ENCODE measurements at places on chromosomes 4 and X. TPM values are rescaled to one million over a fixed set of nuclear protein-coding genes. Genes with fewer than 3 reads are reported as not detected.

Gene CLNK
- total RNA-seq, result not detected

Gene TSPAN6
- 40.2 TPM for total RNA-seq

Gene HSFX3
- not detected for total RNA-seq

Gene GPC4
- 19.4 TPM for total RNA-seq

Gene GAGE12J
- total RNA-seq, result not detected

GRCh38 chr4:154585369-154586018, 5.0 kb downstream of the FGA start:
- no peak for DNase-seq
- H3K4me3 ChIP-seq, result no peak overlapping the region
- H3K27ac ChIP-seq, result no peak overlapping the region
- H3K4me1 ChIP-seq, result no peaks in the 10 kb centered on the region

- no peaks in the 10 kb centered on the region for H3K36me3 ChIP-seq
- no peak overlapping the region for H3K4me3 ChIP-seq
- H3K4me1 ChIP-seq, result peaks cover 38% of the 10 kb centered on the region
- DNase-seq, result peak; percentile 75
Measured at GRCh38 chrX:124231451-124231759, 101.1 kb upstream of the TEX13D start.

DNA sequence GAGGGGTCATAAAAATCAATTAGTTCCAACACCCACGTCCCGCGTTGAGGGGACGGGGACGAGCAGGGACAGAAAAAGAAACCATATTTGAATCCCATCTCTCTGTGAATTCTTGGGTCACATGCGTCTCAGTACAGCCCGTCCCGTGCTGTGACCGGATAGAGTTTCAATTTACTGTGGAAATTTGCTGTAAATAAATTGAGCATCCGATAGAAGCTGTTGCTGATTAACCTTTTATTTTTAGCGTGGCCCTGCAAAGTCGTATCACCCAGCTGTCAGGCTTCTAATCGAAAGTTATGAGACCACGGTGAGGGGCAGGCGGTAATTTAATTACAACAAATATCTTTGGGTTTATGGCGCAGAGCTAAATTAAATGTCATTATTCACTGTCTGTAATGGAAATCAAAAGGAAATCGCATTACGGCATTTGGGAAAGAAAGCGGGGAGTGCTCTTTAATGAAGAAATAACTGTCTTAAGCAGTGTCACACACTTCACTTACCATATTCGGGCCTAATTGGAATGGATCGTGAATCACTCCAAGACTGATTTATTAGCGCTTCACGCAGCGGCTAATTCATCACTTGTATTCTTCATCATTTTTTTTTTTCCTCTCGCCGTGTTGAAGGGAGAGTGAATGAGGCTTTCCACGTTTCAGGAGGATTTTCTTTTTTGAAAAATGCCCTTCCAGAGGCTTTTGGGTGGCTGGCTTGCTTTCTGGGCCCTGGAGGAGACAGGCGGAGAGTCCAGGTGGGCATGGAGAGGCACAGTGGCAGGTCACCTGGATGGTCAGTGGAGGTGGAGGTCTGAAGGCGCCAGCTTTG, 7.3 kb downstream of the SHOX start:
- H3K4me3 ChIP-seq, result no peak overlapping the region
- no peaks in the 10 kb centered on the region for H3K36me3 ChIP-seq
- DNase-seq, result peak; percentile 39

DNA sequence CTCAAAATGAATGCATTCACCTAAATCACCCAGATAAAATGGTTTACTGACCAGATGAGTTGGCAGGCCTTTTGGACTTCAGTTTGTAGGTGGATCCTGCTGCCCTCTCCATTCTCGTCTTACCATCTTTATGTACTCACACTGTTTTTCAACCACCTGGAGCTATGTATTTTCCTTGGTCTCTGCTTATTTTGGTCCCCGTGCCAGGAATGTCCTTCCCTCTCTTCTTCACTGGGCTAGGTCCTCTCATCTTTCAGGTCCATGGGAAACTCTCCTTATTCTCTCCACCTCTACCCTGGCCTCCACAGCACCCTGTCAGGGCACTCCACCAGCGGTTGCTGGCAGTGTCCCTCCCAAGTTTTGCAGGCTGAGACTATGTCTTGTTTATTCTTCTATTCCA, 2.6 kb downstream of the GPRIN3 start:
- no peaks in the 10 kb centered on the region for H3K36me3 ChIP-seq
- H3K4me1 ChIP-seq, result no peaks in the 10 kb centered on the region
- no peak overlapping the region for H3K27ac ChIP-seq
- no peak for DNase-seq
- H3K27me3 ChIP-seq, result peaks cover 13% of the 10 kb centered on the region

DNA sequence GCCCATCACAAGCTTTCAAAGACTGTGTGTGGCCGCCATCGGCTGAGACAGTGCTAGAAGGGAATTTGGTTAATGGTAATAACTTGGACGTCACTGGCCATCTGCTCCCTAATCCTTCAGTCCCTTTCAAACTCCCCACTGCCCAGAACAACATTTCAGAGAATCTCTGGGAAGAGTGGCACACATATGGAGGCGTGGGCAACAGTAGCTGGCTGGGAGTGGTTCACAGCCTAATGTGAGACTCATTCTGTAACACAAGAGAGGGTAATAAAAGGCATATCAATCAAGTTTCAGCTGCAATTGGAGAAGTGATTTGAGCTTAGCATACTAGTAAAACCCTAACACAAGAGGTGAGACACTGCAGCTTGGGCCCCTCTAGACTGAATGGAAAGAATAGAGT, 15.4 kb downstream of the SMIM10 start:
- H3K36me3 ChIP-seq, result no peaks in the 10 kb centered on the region
- H3K4me1 ChIP-seq, result no peaks in the 10 kb centered on the region
- no peaks in the 10 kb centered on the region for H3K27me3 ChIP-seq
- DNase-seq, result no peak

DNA sequence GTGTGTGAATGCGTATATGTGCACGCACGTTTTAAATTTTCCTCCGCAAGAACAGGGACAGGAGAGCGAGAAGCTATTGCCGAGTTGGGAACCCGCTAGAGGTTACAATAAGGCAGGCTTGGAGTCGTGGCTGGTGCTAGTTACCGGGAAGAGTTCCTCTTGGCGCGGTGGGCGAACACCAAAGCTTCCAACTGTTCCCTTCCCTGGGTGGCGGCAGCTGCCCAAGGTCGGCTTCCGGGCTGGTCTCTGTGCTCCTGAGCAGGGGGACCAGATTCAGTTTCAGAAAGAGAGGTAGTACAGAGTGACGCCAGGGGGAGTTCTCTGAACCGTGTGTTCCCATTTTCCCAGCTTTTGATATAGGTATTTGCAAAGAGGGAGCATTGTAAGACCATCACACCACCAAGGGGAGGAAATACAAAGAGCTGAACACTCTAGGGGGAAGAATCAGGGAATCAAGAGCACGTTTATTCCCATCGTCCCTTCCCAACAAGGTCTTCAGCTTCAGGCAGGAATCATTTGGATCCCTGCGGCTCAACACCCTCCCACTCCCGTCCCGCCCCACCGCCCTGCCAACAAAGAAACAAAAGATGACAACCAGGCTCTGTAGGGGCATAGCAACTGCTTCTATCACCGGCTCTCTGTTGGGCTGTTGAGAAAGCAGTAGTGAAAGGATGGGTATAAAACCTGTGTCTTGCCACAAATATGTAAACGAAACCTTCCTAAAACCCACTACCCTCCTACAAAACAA, 113.6 kb upstream of the TEX13C start:
- peak overlapping the region; percentile 72 for H3K4me3 ChIP-seq
- H3K4me1 ChIP-seq, result peaks cover 16% of the 10 kb centered on the region
- DNase-seq, result peak; percentile 80
- no peaks in the 10 kb centered on the region for H3K27me3 ChIP-seq

DNA sequence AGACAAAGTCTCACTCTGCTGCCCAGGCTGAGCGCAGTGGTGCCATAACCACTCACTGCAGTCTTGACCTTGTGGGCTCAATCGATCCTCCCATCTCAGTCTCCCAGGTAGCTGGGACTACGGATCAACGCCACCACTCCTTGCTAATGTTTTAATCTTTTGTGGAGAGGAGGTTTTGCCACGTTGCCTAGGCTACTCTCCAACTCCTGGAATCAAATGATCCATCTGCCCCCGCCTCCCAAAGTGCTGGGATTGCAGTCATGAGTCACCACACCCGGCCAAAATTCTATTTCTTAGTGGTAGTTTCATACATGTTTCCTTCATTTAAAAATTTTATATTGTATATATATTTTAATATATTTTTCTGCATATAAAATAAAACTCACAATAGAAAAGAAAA, 125.8 kb upstream of the CLNK start:
- H3K27me3 ChIP-seq, result no peaks in the 10 kb centered on the region
- no peak overlapping the region for H3K27ac ChIP-seq
- no peaks in the 10 kb centered on the region for H3K36me3 ChIP-seq
- DNase-seq, result no peak
- H3K4me3 ChIP-seq, result no peak overlapping the region
